ENCODE measurements at places on chromosomes 5 and 9.

DNA sequence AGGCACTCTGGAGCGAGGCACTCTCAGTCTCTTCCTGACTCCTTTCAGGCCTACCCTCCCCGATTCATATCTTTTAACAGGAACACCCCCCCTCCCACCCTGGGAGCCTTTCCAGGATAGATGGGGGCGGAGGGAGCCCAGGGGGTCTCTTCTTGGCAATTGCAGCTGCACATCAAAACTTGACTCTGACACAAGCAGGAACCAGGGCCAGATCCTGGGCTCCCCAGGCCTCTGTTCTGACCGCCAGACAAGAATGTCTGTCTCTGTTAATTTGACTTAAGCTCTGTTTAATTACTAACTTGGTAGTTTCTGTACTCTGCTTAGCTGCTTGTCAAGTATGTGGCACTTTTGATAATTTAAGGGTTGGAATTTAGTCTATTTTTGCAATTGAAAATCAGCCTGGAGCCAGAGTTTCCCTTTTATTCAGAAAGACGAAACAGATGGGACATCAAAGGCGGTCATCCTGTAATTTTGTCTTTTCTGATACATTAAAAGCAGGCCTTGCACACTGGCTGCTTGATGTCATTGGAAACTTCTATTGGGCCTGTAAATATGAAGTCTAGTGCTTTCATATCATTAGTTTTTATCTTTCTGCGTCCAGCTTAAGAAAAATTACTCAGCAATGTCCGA lies 43.3 kb downstream of the ACTL7B start:
- DNase-seq: no peak

- no peak for DNase-seq
Measured at GRCh38 chr5:94223235-94223634, 395.2 kb downstream of the KIAA0825 start.

DNA sequence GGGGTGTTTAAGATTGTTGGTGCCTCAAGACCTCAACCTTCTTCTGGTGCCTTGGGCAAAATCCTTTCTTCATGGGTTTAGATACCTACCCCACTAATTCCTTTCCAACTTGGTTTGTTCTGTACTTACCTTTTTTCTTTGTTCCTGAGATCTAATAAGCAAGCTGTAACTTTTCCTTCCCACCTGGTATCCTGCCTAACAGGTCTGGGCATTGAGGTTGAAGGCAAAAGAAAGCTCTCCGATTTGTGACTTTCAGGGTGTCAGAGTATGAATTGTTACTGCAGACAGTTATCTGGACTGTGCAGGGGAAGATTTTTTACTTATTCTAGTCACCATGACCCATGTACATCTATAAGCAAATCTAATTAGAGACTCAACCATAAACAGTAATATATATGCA lies 162.6 kb upstream of the DMRT1 start:
- no peak for DNase-seq

DNA sequence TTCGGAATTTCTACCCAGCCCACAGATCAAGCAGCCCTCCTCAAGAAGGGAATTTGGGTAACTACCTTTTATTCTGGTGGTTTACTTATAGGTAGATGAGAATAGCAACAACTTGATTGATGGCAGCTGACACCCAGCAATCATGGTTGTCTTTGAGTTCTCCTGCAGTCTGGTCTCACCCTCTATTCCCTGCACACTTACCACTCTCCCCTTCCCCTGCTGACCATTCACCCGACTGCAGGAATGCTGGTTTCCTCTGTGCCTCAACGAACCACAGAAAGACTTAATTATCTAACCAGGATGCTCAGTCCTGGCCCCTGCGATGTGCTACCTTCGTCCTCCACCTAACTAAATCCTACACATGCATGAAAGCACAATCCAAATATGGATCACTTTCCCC lies 243.0 kb downstream of the RFK start:
- no peak for DNase-seq

DNA sequence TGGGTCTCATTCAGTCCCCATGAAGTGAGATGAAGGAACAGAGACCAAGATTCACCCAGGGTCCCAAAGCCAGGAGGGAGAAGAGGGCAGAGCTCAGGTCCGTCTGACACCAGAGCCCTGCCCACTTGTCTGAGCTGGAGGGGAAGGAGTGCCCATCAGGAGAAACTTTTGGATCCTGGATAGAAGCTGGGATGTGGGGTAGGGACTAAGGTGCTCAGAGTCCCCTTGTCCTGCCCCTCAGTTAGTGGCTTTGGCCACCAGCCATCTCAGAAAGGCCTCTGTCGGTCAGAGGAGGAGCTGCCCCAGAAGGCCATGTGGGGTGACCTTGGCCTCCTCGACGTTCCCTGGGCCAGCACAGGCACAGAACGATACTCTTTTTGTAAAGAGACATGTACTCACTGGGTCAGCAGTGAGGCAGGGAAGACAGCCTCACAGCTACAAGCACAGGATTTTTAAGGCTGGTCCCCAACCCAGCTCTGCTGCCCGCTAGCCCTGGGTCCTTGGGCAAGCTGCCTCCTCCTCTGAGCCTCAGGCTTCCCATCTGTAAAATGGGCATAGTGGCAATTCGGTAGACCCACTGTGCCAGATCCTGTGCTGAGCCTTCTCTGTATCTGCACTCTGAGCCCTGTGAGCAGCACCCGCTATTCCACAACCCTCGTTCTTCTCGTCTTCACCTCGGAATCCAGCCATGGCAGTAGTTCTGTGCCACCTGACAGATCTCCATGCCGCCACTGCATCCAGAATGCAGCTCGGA lies 49.4 kb downstream of the C9orf50 start:
- DNase-seq: no peak

DNA sequence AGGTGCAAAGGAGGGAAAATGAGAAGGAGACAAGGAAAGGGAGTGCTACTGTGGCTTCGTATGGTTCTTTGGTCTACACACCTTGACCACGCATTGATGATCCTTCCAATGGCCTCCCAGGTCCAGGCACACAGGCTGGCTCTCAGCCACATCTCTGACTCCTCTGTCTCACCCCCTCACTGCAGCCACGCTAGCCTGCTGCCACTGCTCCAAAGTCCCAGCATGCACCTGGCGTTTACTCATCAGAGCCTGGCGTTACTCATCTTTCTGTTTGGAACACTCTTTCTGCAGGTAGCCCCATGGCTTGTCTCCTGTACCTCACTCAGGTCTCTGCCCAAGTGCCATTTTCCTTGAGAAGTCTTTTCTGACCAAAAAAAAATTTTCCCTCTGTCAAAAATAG lies 195.5 kb downstream of the SNCAIP start:
- DNase-seq: no peak

DNA sequence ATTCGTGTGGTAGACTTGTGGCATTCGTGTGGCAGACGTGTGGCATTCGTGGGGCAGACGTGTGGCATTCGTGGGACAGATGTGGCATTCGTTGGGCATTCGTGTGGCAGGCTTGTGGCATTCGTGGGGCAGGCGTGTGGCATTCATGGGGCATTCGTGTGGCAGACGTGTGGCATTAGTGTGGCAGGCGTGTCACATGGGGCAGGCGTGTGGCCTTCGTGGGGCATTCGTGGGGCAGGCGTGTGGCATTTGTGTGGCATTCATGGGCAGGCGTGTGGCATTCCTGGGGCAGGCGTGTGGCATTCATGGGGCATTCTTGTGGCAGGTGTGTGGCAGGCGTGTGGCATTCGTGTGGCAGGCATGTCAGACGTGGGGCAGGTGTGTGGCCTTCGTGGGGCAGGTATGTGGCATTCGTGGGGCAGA lies 106.0 kb downstream of the EHMT1 start:
- DNase-seq: no peak

GRCh38 chr5:64612344-64612961 lies 77.8 kb upstream of the SHISAL2B start:
- no peak for DNase-seq

DNA sequence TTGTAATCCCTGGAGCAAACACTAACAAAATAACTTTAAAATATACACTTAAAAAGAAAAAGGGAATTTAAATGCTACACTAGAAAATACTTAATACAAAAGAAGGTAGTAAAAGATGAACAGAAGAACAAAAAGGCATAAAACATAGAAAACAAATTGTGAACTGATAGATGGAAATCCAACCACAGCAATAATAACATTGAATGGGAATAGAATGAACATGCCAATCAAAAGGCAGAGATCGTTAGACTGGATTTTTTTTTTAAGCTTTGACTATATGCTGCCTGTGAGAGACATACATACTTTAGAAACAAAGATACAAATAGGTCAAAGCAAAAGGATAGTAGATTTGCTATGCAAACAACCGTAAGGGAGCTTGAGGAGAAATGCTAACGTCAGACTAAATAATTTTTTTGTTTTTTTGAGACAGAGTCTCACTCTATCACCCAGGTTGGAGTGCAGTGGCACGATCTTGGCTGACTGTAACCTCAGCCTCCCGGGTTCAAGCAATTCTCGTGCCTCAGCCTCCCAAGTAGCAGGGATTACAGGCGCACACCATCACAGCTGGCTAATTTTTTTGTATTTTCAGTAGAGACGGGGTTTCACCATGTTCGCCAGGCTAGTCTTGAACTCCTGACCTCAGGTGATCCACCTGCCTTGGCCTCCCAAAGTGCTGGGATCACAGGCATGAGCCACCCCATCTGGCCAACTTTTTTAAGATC lies 6.5 kb downstream of the ABO start:
- DNase-seq: no peak
